ENCODE measurements at places on chromosomes 2 and 18.

DNA sequence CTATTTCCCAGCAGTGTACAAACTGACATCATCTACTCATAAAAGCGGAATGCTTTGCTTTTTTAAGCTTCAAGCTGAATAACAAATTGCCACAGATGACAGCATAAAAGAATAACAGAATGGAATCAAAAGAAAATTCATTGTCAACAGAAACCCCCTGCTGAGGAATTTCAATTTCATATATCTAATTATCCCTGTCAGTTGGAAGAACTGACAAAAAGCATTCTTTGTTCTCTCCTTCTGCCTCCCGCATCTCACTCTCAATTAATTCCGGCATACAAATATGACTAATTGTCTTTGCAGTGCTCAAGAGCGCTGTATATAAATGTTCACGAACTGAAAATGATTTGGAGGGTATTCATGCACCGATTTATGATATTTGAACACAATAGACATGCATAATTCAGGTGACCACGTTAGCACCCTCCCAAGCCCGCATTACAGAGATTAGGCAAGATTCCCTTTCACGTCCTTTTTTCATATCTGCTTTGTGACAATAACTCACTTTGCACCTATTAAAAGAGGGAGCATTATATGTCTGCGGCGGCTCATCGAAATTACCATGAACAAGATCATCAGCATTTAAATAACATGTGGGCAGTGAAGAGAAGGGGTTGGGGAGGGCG, 277.7 kb upstream of the SALL3 start:
- DNase-seq = no peak

DNA sequence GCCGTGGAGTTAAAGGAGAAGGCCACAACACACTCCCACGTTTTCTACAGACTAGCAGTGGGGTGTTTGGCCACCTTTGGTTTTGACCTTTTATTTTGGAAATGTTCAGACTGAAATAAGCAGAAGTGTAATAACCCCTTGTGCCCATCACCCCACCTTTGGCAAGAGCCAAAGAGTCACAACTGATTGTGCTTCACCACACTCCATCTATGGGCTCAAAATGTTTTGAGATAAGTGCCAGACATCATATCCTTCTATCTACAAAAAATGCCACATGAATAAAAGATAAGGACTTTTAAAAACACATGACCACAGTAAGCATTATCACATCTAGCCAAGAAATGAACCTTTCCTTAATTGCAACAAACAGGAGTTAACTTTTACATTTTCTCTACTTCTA, 9.9 kb upstream of the GPR35 start:
- no peak for DNase-seq

DNA sequence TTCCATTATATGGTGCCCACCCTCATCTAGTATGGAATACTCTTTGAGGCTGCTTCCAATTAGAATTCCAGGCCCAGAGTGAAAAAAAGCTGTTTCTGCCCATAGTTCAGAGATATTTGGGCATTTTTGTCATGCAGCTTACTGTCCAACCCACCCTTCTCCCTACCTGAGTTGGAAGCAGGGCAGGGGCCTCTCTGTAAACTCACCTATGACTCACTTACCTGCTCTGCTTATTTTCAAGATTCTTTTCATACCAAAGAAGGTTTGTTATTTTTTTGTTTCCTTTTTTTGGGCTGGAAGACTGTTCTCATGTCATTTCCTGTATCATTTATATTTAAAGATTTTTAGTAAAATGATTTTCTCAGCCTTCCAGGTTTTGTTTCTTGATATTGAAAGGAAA, 38.4 kb upstream of the PPP1R1C start:
- DNase-seq = no peak

DNA sequence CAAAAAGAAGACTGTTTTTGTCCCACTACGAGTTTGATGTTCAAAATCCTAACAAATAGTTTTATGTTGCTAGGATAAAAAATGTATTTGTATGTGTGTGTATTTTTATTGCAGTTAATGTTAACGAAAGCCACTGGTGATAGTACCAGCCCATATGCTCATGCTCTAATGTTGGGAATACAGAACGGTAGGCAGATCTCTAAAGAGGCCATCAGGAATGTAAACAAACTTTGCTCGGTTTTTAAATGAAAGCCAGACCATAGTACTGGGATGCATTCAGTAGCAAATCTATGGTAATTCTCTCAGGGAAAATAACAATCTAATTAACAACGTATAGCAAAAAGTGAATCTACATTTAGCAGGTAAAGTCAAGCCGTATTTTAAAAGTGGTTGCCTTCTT, 208.1 kb downstream of the NEDD4L start:
- no peak for DNase-seq

GRCh38 chr2:218083352-218083676, 14.3 kb downstream of the RUFY4 start:
- no peak for DNase-seq

GRCh38 chr2:50781646-50782045, 250.3 kb downstream of the NRXN1 start:
- DNase-seq = no peak

DNA sequence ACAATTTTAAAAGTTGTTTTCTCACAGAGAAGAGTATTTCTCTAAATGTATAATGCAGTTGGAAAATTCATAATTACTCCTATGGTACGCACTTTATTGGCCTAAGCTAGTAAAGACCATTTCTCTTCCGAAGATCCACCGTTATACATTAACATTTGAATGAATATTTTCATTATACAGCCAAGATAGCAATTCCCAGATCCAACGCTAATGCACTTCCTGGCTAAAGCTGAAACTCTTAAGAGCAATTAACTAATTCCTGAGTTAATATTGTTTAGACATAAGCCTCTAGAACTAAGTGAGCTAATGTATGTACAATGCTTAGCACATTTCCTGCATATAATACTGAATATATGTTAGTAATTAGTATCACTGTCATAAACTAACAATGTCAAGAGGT, 56.2 kb downstream of the PDK1 start:
- no peak for DNase-seq

DNA sequence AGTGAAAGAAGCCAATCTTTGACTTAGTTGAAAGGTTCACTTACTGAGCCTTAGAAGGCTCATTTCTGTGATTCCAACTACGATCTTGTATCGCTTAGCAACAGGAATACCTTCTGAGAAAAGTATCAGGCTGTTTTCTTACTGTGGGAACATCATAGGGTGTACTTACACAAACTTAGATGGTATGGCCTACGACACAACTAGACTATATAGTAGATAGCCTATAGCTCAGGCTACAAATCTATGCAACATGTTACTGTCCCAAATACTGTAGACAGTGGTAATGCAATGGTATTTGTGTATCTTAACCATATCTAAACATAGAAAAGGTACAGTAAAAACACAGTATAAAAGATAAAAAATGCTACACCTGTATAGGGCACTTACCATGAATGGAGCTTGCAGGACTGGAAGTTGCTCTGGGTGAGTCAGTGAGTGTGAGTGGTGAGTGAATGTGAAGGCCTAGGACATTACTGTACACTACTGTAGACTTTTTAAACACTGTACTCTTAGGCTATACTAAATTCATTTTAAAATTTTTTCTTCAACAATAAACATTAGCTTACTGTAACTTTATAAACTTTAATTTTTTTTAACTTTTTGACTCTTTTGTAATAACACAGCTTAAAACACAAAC, 148.8 kb upstream of the STON1 start:
- DNase-seq = no peak

GRCh38 chr2:134169788-134170187, 84.1 kb upstream of the MGAT5 start:
- DNase-seq = peak; percentile 45

DNA sequence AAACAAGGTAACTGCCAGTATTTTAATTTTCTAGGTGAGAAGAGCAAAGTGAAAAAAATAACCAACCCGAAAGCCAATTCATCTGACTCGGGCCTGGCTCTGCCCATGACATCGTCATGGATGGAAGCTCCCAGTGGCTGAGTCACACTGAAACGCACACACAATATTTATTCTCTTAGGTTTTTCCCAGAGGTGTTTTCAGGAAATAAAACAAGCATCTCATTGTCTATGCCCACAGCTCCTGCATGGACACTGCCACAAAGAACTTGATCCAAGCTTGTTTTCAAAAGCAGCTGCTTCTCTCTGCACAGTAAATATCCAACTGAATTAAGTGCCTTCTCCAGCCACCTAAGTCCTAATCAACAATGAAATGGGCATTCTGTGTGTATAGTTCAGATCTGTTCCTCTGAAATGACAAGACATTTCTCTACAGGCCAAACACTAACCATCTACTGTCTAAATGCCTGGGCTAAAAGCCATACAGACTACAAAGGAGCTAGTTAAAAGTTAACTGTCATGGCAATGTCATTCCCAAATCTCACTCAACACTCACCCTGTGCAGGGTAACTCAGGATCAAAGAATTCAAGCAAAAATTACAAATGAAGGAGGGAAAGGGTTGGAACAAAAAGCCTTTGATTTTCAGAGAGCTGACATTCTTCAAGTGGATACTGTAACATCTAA, 62.9 kb downstream of the RPL31 start:
- DNase-seq = no peak

DNA sequence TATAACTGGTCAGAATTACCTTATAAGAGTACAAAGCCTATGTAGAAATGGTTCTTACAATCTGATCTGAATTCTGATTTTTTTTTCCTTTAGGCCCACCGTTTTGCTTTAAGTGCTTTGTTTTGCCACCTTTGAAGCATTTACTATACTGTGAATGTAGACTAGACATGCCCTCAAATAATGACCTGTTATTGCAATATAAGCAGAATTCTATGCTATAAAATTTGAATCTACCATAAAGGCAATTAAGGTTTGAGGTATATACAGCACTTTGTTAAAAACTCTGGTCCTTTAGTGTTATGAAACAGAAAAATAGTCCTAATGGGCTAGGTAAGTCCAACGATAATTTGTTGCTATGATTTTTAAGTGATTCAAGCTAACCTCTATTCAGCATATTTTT, 86.6 kb upstream of the NOSTRIN start:
- DNase-seq = no peak

- no peak for DNase-seq
Observed at GRCh38 chr2:208872591-208872990, 466.0 kb downstream of the PTH2R start.

- no peak for DNase-seq
Observed at GRCh38 chr2:25454824-25455611, 113.3 kb upstream of the DNMT3A start.

DNA sequence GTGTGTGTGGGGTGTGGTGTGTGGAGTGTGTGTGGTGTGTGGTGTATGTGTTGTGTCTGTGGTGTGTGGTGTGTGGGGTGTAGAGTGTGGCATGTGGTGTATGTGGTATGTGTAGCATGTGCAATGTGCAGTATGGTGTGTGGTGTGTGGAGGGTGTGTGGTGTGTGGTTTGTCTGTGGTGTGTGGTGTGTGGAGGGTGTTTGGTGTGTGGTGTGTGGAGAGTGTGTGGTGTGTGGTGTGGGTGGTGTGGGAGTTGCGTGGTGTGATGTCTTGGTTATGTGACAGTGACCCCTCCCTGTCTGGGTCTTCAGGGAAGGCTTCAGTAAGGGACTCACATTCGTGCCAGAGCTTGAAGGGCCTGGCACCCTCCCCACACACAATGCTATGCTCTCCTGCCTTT, 718.2 kb upstream of the SOX11 start:
- no peak for DNase-seq

DNA sequence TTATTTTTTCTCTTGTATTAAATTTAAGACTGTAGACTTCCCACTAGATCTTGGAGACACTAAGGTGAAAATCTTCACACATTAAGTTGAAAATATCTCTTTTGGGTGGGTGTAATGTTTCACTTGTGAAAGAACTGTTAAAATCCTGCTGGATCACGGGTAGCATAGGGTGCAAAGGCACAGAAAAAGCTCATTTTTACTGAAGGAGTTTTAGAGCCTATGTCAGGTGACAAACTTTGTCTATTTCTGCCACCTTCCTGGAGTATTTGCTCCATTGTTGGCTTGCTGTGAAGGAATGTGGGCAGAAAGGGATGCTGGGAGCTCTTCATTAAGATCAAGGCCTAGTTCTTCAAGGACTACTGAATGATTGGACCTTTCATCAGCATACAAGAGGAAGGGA, 119.4 kb downstream of the FMNL2 start:
- DNase-seq = no peak

DNA sequence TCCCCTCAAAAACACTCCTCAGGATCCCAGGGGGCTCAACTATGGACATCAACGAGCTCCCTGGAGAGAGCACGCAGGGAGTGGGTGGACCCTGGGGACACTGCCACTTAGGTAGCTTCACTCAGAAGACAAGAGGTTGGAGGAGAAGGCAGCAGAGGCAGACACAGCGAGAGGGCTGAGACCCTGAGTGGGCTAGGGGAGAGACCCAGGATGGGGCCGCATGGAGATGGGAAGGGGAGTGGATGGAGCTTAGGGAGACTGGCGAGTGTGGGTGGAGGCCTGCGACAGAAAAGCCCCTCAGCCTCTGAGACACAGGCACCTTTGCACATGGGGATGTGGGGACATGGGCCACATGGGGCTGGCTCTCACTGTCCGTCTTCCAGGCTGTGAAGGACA, 70.9 kb downstream of the ASB1 start:
- DNase-seq = no peak

- DNase-seq = no peak
Observed at GRCh38 chr2:225037415-225038230, 4.6 kb downstream of the DOCK10 start.

DNA sequence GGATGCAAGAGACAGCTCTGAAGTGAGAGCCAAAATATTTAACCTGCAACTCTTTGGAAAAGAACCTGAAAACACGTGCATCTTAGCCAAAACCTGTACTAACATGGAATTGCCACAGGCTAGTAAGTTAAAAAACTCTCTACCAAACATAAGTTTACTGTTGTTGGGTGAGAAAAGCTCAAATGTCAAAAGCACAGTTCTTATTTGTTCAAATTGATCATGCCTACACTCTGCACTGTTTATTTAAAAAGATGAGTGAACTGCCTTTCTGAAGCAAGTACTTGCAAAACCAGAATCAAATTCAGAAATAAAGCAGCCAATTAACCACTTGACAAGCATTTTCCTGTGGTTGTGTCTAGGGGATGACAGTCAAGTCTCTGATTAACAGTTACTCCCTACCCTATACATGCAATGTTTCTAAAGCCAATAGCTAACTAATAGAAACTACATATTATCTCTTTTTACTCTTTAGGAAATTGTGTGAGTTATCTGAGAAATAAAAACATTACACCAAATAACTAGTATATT, 5.6 kb downstream of the IKZF2 start:
- no peak for DNase-seq

DNA sequence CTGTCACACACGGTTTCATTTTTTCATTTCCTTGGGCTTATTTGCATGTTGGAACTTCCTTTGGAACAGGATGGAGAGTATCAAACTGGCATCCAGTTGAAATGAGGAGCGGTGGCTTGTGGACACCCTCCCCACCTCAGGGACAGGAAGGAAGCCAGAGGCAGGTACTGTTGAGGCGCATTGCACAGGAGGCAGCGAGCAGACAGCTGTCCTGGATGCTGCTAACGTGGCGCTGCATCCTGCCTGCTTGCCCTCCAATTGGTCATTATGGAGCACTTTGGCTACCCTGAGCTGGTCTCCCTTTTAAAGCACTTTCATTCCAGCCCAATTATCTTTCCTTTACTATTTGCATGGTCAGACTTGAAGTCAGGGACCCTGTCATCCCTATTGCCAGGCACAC, 80.7 kb upstream of the ITGA4 start:
- DNase-seq = no peak

GRCh38 chr18:32909798-32910561, 137.2 kb upstream of the KLHL14 start:
- no peak for DNase-seq

- no peak for DNase-seq
Observed at GRCh38 chr2:141878016-141878415, 252.8 kb downstream of the LRP1B start.

Data from activated naive CD4-positive, alpha-beta T cell treated with anti-CD3 and anti-CD28 coated beads for 36 hours (primary cell).